ENCODE measurements at places on chromosomes 16 and 17. TPM values are rescaled to one million over a fixed set of nuclear protein-coding genes. Genes with fewer than 3 reads are reported as not detected.

The IL17C gene
- total RNA-seq, result not detected

- no peak for DNase-seq
Measured at GRCh38 chr16:10876799-10877341, at the start of gene CIITA. TSS of gene CIITA (plus strand) at chr16:10877202. CDS start at chr16:10877331, 129 bp downstream.

DNA sequence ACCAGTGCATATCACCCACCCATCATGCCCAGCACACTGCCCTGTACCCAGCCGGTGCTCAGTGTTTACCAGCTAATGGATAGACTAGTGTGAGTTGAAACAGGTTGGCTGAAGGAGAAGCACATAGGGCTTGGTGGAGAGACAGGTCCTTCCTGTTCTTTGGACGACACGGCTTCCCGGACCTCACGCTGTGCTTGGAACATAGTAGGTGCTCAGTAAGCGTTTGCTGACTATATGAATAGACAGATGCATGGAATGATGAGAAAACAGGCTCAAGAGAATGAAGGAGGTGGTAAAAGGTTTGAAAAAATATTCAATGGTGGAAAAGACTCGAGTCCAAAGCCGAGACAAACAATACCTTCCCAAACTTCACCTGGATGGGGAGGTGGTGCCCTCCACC lies 6.8 kb upstream of the FADS6 start:
- no peak for DNase-seq

The TEDC2 gene
- 2.4 TPM for total RNA-seq

DNA sequence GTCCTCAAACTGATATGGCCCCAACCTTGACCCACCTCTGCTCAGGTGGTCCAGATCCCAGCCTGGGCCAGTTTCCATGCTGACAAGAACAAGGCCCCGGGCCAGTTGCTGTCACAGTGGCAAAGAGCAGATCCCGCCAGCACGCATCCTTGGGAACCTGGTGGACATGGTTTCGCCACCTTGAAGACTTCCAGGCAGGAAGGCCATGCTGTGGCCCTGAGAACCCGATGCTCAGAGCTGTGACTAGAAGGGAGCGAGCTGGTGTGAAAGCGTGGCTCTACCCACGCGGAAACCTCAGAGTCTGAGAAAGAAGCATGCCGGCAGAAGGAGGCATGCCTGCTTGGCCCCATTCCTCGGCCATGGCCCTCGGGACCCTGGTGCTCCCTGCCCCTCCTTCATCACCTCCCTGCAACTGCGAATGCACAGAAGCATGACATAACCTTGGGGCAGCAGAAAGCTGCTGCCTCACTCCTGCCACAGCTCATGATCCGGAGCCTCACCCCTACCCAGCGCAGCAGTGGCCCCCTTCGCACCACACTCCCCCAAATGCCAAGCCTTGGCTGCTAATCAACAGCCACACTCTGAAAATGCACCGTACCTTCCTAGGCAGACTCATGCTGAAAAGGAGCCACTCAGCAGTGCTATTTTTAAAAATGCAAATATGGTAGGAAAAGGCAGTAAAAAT lies 33.2 kb downstream of the UBE2O start:
- DNase-seq, result no peak

The HCFC1R1 gene
- total RNA-seq, result 29.1 TPM

- DNase-seq, result no peak
Measured at GRCh38 chr16:14105760-14106375, 34.7 kb downstream of the MRTFB start.

DNA sequence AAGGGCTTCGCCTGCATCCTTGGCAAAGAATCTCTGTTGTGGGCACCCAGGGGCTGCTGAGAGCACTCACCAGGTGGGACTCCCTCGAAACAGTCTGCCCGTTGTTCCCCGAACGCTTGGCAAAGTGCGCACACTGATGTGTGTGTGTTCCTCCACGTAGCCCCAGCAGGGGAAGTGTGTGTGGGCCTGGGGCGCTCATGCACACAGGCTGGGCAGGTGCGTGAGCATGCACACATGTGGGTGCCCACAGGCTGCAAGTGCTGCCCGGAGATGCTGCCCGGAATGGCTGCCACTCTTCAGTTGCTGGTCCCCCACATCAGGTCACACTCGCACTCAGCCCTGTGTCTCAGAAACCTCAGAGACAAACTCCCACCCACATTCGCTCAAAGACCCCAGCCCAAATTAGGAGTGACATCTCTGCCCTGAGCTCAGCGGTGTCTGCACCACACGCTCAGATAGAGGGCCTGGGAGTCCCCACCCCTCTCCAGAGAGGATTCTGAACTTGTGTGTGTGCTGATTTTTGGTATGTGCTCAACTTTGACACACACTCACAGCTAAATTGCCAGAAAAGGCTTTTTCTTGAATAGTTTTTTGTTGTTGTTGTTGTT lies 119.4 kb downstream of the MGAT5B start:
- no peak for DNase-seq

The RFNG gene
- 16.5 TPM for total RNA-seq

GRCh38 chr16:1042049-1042744 lies 30.4 kb upstream of the SSTR5 start:
- no peak for DNase-seq

DNA sequence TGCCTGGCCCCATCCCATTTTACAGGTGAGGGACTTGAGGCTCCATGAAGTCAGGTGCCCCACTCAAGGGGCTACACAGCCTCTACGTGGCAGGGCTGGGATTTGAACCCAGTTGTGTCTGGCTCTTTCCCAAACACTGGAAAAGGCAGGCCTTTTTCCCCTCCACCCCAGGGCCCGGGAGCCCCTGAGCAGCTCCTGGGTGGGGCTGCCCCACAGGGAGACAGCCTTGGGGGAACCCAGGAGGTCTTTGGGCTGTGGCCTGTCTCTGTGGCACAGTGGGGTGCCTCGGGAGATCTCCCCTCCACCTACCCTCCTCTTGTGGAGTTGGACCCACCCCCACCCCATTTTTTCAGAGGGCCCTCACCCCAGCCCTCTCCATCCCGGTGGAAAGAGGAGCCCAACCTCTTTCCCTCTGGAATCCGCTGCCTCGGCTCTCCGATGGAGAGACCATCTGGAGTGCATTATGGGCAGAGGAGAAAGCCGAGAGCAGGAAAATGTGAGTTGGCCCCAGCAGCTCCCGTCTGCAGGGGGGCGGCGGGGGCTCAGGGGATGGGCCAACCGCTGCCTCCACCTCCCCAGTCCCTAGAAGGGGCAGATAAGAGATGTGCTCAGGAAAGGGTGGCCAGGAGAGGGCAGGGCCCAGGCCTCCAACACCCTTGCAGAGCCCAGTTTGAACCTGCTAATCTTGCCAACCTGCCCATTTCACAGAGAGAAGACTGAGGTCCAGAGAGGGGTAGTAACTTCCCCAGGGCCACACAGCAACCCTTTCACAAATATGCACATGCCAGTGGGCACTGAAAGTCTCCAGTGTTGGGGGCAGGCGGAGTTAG lies 15.4 kb upstream of the TMEM92 start:
- DNase-seq, result no peak

- DNase-seq, result no peak
Measured at GRCh38 chr17:8338753-8339140, 893 bp upstream of the ODF4 start.

DNA sequence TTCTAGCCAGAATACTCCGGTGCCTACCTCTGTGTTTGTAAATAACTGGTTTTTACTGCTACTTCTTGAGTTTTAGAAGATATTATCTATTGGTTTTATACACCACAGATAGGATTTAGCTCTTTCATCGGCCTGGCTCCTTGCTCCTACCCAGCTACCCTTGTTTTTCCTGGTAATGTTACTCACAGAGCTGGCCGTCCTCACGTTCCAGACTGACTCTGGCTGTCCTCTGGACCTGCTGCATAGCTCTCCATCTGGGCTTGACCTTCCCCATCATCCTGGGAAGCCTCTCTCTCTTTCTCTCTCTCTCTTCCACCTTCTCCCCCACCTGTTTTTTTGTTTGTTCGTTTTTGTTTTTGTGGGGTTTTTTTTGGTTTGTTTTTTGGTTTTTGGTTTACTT lies 51.5 kb downstream of the MPRIP start:
- no peak for DNase-seq

GRCh38 chr16:80231888-80232287 lies 308.9 kb upstream of the DYNLRB2 start:
- no peak for DNase-seq

DNA sequence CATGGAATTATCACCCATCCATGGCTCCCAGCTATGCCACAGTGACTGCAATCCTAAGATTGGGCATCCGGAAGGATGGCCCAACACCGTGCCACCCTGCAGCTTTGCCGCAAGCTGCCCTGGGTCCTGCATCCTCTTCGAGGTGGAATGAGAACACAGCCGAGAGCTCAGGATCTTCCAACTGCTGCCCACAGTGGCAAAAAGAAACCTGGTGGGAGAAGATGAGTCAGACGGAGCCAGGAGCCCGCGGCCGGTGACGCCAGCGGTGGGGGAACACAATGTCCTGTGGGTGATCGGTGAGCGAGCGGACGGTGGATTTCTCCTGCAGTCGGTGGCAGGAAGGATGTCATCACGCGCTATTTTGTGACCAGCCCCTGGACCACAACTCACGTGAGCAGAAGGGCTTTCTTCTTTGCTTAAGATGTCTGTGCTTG lies 20.1 kb downstream of the CD7 start:
- no peak for DNase-seq

DNA sequence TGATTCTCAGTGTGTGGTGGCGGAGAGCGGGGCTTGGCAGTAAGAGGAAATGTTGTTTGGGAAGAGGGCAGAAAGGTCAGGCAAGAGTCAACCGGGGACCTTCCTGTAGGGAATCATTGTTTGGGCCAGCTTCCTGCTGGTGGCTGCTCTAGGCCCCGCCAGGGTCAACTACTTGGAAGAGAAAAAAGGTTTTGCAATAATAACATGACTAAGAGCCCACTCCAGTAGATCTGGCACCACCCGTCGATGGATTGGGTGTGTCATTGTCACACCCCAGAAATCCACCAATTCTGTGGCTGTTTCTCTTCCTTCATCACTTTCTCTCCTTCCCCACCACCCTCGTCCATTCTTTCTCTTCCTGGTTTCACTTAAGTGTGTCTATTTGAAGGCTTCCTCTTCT lies 4.2 kb upstream of the KRT24 start:
- DNase-seq, result no peak

DNA sequence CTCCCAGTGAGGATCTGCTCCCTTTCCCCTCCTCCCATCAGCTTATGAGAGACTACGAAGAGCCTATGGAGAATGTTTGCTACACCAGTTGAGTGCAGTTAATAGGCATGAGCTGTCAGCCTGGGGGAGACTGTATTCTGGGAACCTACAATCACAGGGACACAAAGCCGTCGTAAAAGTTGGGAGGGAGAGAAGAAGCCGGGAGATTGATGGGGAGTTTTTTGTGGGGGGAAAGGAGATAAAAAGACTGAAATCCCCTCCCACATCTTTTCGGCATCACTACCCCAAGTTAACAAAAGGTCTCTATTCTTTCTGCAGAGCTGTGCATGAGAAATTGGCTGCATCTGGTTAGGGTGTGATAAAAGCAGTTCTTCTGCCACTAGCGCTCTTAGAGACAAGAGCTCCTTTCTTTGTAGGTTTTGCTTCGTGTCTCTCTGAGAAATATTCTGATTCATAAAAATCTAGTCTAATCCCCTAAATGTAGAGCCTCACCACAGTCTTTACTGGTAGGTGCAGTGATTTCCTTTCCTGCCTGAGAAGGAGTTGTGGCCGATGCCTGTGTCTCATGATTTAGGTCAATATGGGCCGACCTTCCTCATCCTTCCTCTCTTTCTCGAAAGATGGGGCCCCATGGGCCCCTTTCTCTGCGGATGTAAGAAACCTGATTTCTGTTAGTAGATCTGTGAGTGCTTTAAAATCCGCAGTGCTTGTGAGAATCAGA lies 77.4 kb downstream of the BPTF start:
- no peak for DNase-seq

The VPS25 gene
- 32.6 TPM for total RNA-seq

The SLC5A11 gene
- total RNA-seq, result not detected

DNA sequence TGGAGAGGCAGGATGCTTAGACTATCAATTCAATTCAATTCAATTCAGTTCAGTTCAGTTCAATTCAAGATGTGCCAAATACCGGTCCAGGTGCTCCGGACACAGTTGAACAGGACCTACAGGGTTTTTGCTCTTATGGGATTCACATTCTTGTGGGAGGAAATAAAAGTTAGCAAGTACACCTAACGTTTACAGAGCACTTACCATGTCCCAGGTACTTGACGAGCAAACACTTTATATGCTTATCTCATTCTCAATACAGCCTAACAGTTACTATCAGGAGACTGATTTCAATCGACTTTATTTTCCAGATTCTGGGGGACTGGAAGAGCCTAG lies 467 bp upstream of the GDE1 start:
- DNase-seq, result no peak

GRCh38 chr16:63774302-63774701 lies 1347.6 kb downstream of the CDH11 start:
- DNase-seq, result no peak

DNA sequence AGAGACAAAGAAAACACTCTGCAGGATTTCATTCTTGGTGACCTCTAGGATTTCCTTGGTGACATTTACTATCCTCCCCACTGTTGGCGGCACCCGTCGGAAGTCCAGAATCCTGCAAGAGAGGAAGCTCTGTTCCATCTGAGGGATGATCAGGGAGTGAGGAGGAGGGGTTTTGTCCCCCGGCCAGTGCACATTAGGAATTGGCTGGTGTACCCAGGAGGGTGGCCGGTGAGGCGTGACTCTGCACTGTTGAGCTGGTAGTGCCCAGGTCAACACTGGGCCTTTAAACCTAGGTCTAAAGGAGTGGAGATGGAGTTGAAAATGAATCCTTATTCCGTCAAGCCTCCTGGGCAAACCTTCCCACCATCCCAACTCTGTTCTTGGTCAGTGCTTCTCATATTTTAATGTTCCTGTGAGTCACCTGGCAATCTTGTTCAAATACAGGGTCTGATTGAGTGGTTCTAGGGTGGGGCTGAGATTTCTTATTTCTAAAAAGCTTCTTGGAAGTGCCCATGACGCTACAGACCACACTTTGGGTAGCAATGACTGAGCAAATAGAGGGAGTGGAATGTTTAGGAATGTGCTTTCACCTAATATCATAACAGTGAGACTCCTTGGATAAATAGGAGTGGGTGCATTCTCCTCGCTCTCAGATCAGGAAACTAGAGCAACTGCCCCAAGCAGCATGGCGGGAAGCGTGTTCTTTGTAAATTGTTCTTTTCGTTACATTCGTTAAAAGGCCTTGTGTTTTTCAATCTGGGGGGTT lies 30.7 kb downstream of the PRKAR1A start:
- no peak for DNase-seq

The KRT31 gene
- total RNA-seq, result 0.16 TPM

- DNase-seq, result no peak
Measured at GRCh38 chr16:84985079-84986065, 26.0 kb downstream of the ZDHHC7 start.

The TPSG1 gene
- total RNA-seq, result not detected

DNA sequence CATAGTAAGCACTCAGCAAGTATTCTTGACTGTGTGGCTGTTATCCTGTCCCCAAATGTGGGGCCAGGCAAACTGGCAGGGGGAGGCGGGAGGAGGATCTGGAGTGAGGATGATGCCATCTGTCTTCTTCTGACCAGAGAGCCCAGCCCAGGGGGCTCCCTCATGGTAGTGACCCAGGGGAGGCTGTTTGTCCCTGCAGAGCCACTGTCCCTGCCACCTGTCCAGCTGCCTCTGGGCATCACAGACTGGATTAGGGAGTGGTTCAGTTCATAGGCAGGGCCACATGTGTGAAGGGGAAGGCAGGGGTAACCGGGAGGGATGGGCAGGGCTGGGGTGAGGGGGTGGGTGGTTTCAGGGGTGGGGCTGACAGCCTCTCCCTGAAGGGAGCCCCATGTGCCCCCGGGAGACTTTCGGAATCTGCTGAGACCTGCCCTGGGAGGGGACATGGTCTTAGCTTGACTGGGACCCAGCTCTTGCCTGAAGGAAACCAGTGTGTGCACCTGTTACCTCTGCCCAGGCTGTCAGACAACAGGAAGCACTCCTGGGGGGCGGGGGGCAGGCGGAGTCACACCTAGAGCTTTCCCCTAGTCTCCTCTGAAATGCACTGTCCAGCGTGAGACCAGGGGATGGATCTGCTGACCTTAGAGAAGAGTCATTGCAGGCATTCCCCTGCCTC lies 15.2 kb downstream of the ARHGAP23 start:
- no peak for DNase-seq

The SLC16A11 gene
- total RNA-seq, result not detected

All from urinary bladder (tissue), 4 donors.